HepG2 (cell line): ENCODE measurements at places on chromosomes 1 and 21.

DNA sequence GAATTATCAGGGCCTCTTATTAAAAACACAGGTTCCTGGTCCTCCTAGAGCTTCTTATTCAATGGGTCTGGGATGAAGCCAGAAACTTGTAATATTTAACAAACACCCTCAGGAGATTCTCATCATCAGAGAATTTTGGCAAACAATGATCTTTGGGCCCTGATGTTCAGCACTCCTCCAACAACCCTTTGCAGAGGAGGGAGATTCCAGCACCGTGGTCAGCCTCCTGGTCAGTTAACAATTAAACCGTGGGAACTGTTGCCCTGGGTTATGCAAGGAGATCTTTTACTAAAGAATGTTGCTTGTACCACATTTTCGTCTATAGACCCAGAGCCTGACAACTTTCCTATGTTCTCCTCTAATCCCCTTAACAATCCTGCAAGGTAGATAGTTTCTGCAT lies 294.4 kb downstream of the PLPP3 start:
- peak; percentile 83 for DNase-seq

DNA sequence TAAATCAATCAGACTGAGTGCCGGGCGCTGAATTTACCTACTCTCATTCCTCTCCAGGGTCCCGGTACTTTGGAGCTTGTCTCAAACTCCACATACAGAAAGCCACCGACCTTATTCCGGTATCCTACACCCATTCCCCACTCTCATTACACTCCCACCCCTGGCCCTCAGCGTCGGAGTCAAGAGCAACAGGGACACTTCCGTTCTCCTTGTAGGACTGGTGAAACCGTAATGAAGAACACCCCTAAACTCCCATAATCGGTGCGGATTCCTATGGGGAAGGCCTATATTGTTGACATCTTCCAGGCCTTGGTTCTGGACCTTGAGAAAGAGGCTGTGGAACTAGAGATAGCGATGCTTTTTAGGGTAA lies 798 bp downstream of the ZBED6 start:
- peak; percentile 20 for DNase-seq

DNA sequence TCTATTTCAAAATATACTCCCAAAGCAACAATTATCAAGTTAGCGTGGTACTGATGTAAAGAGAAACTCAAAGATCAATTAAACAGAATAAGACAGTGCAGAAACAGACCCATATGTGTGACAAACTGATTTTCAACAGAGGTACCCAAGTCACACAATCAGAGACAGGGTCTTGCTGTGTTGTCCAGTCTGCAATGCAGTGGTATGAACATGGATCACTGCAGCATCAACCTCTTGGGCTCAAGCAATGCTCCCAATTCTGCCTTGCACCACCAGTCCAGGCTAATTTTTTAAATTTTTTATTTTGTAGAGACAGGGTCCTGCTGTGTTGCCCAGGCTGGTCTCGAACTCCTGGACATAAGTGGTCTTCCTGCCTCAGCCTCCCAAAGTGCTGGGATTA lies 255.6 kb downstream of the AKT3 start:
- no peak for DNase-seq

DNA sequence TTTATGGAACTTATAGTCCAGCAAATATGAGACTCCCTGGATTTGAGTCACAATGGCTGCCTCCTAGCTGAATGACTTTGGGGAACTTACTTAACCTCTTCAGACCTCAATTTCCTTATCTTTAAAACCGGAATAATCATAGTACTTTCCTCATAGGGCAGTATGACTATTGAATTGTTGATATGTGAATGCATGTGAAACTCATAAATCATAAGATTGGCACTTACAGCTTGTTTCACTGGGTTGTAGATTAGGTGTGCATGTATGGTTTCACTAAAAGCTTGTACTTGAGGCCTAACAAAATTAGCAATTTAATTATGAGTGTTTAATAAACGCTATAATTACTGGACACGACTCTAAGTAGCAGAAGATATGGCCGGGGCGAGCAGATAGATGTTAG lies 72.5 kb downstream of the ST6GALNAC5 start:
- no peak for DNase-seq

- no peak for DNase-seq
Measured at GRCh38 chr21:29212446-29212845, 82.0 kb downstream of the MAP3K7CL start.
